ENCODE measurements at places on chromosomes 6 and 20.

DNA sequence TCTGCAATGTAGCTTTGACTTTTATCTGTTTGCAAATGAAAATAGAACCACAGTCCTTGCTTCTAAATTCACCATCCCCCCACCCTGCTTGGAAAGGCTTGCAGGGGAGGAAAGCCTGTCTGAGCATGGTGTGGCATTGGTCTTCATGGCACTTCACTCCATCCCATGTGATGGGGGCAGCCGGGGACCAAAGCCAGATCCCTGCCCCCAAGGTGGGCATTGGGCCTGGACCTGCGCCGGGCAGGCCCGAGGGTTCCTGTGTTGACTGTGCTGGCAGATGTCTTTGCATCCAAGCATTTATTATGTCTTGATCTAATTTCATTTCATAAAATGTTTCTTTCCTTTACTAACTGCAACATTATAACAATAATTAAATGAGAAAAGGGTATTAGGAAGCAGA lies 120.0 kb downstream of the SYNDIG1 start:
- no peak for DNase-seq

GRCh38 chr20:23163562-23163961 lies 77.4 kb upstream of the CD93 start:
- DNase-seq = no peak

DNA sequence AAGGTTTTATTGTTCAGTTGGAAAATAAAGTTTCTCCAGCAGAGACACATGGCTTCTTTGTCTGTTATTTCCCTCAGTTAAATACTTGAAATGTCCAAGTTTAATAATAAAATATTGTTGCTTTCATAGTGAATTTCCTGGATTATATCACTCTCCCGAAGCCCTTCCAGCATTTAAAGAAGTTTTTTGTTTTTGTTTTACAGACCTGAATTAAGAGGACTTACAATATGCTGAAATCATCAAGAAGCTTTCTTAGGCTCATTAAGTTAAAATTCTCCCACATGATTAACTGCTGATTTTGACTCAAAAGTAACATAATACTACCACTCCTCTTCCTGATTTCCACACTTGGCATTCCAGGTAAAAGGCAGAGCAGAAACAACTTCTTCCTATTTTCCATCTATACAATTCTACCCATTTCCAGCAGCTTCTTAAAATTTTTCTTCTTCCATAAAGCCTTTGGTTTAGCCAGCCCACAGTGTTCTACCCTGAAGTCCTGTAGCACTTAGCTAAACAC lies 35.8 kb downstream of the PDSS2 start:
- DNase-seq = no peak

- no peak for DNase-seq
These were observed 406.1 kb downstream of the MAFB start for GRCh38 chr20:40282941-40283340.

DNA sequence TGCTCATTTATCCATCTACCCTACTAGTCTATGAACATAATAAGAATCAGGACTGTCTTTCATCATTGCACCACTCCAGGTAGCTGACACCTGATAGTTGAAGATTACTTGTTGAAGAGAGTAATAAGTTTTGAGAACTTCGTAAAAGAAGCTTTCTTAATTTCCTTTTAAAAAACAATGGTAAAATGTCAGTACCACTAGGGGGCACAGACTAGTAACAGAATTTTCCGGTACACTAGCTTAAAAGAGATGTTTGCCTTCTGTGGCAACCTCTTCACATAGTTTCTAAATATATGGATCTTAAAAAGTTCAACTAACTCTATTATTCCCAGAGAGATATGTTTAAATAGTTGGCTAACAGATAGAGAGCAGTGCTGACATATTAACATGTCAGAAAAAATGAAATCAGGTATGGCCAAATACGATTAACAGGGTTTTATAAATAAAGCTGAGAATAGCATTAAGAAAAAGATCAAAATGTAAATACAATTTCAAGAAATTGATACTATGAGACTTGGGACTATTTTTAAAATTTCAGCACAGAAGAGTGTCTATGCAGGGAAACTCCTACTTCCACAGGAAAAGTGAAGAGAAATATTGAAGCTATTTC lies 5.4 kb upstream of the KCNQ5 start:
- DNase-seq = no peak

DNA sequence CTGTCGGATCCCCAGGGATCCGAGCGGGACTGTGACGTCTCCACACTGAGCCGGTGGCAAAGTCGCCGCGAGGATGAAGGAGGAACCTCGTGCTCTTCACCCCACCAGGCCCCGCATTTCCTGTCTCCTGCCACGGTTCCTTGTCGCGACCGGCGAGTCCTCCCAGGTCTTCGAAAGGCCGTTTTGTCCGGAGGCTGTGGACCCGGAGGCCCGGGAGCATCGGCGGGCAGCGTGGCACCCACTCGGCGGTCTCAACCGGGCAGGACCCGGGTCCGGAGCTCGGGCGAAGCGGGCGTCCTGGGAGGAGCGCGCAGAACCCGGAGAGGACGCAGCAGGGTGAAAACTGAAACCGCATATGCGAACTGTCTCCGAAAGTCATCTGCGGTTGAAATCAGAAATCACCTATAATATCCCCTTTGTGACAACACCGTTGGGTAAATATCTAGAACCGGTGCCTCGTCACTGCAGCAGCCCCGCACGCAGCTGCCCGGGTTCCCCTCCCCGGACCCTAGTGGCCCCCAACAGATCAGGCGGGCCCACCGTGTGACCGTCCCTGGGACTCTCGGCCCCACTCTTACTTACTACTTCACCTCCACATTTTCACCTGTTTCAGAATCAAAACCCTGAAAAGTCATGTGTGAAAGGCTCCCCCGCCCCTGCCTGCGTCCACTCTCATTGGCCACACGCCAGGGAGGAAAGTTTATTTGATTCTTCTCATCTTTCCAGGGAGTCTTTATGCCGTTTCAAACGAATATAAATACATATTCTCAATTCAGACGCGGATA lies 3.1 kb upstream of the ULBP2 start:
- no peak for DNase-seq

GRCh38 chr6:104954190-104954797 lies 2.6 kb upstream of the LIN28B start:
- no peak for DNase-seq

DNA sequence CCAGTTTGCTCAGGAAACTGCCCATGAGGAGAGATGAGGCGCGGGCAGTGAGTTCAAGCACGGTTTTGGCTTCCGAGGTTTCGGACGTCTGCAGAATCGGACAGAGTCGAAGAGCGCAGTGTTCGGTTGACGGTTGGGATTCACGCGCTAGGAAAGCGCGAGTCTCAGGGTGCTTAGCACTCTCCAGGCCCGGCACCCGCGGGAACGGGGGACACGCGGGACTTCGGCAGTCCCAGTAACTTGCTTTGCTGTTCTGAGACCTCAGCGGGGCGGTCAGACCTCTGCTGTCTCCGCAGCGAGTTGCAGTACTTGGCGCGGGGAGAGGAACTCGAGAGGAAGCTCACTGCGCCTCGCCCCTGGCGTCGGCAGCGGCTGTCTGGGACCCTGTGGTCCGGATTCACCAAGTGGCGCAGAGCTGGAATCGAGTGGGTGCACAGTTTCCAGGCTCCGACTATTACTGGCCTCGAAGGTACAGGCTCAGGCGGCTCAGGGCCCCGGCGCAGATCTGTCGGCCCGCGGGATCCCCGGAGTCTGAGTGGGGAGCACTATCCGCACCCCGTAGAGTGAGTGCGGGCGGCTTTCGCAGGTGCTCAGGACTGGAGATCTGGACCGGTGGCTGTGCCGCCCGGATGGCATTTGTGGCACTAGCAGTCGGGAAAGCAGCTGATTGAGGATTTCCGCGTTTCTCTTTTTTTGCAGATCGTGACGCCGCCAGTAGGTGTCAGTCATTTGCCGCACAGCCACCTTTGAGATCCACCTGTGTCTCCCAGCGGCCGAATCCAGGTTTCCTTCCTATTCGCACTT lies at the start of gene POM121L2:
Gene POM121L2, minus strand, starts transcription at position 128 of the 804 bp plus-strand sequence. Its CDS starts 103 bp downstream, at position 25.
- peak; percentile 36 for DNase-seq

- no peak for DNase-seq
These were observed 86.8 kb downstream of the RPP40 start for GRCh38 chr6:4916954-4917561.

DNA sequence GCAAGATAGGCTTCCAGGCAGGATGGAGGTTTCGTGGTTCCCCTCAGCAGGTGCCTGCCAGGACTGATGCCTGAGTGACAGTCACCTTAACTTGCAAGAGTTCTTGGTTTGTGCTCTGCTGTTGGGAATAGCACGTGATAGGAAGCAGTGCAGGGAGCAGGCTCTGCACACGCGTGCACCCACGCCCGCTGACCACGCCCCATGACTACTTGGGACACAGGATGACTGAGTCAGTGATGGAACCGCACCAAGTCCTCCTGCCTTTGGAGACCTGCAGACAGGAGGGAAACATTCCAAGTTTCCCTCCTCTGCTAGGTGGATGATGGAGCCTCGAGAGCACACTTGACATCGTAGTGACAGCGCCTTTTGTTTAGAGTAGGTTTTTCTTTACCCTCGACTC lies 164.2 kb downstream of the DTNBP1 start:
- no peak for DNase-seq

- DNase-seq = no peak
These were observed 13.1 kb upstream of the BCAS1 start for GRCh38 chr20:54083459-54083858.

DNA sequence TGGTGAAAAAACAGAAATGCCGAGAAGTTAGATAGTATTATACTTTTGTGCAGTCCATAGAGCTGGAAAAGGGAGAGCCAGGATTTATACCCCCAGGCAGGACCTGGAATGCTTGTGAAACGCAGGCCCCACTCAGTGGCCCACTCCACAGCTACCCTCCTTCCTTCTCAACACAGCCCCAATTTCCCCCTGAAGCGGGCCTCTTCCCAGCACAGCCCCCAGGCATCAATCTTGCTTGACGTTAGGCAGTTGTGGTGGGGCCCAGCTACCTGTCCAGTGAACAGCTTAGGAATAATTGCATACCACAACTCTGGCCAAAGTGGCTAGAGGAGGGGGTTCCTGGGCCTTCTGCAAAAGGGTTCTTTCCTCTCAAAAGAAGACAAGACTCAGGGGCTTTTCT lies 61.3 kb downstream of the PPP1R3G start:
- no peak for DNase-seq

DNA sequence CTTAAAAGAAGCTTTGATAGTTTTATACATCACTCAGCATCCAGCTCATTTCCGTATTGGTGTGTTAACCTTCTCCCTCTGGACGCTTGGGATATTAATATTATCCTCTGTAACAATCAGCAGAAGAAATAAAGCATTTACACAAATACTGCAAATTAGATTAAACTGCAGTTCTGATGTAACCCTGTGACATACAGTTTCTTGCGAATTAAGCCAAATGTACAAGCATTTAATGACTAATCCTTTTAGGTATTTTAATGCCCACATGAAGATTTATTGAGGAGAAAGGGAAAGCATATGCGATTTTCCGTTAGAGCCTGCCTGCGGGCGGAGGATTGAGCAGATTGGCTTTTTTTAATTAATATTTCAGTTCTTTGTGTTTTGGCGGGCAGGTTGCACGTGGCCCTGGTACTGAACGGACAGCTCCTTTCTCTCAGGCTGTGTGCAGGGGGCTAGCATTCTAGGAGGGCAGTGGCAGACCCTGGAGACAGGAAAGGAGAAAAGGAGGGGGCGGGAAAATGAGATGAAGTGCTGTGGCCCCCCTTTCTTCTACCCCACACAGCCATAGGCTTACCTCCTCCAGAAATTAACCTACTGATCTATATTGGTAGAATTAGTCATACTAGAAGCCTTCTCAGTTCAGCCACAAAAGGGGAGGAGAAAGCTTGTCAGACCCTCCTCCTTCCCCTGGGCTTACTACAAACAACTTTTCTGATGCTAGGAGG lies 14.1 kb upstream of the TFAP2D start:
- DNase-seq = no peak

GRCh38 chr20:52760791-52761190 lies 211.4 kb upstream of the TSHZ2 start:
- no peak for DNase-seq

DNA sequence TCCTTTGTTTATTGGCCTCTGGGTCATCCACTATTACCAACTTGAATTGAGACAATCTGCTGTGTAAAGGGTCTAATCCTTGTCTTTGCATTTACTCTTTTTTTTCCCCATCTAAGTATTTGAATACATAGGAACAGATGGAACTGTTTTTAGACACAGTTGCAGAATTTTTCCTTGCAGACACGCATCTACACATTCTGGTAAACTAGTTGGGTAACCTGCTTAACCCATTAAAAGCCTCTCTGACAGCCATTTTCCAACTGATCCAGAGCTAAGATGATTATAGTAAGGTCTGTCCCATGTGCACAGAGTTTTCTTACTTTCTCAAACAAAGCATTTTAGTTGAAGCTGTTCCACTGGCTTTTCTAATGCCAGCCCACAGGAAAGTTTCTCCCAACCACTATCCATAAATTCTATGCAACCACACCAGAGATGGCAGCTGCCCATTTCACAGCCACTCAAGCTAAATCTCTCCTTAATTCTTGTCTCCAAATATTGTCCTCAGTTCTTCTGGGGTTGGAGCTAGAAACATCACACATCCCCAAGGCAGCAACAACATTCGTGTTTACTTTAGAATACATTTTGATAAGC lies 492.1 kb downstream of the MAFB start:
- no peak for DNase-seq

- DNase-seq = no peak
These were observed 237.2 kb downstream of the TFAP2A start for GRCh38 chr6:10177704-10178103.

DNA sequence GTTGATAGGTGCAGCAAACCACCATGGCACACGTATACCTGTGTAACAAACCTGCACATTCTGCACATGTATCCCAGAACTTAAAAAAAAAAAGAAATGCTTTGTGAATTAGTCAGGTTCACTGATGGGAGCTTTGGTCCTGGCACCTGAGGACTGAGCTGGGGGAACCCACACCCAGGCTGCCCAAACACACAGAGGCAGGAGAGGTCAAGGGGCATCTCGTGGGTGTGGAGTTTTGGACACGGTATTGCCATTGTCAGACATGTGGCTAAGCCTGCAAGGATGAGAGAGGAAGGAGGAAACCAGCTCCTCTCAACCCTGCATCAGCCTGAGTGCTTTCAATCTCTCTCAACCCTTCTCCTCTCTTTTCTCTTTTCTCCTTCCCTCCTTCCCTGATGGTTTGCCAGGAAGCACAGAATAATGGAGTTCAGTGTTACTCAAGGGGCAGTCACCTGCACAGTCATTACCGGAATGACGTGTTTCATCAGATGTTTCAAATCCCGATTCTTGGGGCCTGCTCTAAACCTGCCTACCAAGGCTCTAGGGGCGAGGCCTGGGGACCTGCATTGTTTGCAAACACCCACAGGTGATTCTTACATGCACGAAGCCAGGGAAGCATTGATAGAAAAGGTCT lies 89.9 kb upstream of the NEDD9 start:
- no peak for DNase-seq

- DNase-seq = no peak
These were observed 64.0 kb upstream of the SNX9 start for GRCh38 chr6:157759028-157759427.
